ENCODE measurements at places on chromosomes 12 and 14. TPM values are rescaled to one million over a fixed set of nuclear protein-coding genes. Genes with fewer than 3 reads are reported as not detected.

GRCh38 chr12:110193196-110193595 is 69.0 kb downstream of the IFT81 start:
- DNase-seq, result no peak

DNA sequence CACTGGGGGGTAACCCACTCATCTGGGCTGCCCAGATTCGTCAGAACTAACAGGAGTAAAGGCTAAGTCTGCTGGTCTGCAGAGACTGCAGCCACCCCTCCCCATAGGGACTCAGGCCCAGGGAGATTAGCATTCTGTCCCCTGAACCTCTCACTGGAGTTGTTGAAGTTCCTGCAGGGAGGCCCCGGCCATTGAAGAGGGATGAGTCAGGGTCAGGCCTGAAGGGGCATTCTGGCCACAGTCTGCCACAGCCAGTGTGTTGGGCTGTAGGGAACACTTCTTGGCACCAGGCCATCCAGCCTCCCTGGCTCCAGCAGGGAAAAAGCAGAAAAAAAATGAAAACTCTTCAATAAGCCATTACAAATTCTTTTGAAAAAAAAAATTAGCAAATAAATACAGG is 35.3 kb downstream of the KLRK1 start:
- no peak for DNase-seq

The RDH12 gene
- not detected for polyA plus RNA-seq

DNA sequence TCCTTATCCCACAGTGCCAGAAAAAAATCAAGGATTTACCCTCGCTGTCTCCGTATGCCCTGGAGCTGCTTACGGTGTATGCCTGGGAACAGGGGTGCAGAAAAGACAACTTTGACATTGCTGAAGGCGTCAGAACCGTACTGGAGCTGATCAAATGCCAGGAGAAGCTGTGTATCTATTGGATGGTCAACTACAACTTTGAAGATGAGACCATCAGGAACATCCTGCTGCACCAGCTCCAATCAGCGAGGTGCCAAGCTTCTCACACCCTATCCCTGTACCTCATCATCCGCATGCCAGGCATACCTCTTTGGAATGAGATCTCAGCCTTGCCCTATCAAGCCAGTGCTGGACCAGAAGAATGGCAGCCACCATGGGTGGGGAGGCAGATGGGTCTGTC is 19.2 kb downstream of the OAS2 start:
- DNase-seq, result no peak

DNA sequence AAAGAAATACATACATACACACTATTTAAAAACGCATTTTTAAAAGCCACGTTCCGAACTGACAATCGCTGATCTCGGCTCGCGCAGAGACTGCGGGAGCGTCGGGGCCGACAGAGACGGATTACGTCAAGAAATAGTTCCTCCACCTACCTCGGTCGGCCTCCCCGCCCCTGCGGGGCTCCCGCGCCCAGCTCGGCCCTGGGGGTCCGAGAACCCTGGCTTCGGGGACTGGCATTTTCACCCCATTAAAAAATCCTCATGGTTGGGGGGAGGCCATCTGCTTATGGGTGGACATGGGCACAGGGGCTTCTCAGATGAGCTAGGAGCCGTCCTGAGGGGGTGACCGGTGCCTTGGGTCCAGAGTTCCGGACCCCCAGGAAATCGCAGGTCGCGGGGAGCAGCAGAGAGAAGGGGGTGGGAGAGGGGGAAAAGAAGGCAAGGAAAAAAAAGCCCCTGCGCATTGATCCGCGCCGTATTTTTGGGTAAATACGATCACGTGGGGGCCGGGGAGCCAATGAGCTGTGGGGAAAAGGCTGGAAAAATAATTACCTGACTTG is 324 bp upstream of the HOXC9 start:
- no peak for DNase-seq

The IGF1 gene
- not detected for polyA plus RNA-seq

The NTS gene
- polyA plus RNA-seq, result not detected

- DNase-seq, result no peak
Observed at GRCh38 chr14:30445011-30445793, 113.8 kb upstream of the G2E3 start.

The C14orf132 gene
- polyA plus RNA-seq, result not detected

- no peak for DNase-seq
Observed at GRCh38 chr12:105085501-105085900, 1.2 kb upstream of the ALDH1L2 start.

- DNase-seq, result no peak
Observed at GRCh38 chr12:49230805-49231194, 34.1 kb upstream of the TUBA1C start.

The PRB3 gene
- polyA plus RNA-seq, result not detected

All from immature natural killer cell (primary cell).